Left ventricle myocardium inferior (tissue), 1 donor: ENCODE measurements at places on chromosomes 2 and 18. TPM values are rescaled to one million over a fixed set of nuclear protein-coding genes. Genes with fewer than 3 reads are reported as not detected.

- no peak for DNase-seq
These were observed 7.0 kb upstream of the INPP1 start for GRCh38 chr2:190336420-190336819.

DNA sequence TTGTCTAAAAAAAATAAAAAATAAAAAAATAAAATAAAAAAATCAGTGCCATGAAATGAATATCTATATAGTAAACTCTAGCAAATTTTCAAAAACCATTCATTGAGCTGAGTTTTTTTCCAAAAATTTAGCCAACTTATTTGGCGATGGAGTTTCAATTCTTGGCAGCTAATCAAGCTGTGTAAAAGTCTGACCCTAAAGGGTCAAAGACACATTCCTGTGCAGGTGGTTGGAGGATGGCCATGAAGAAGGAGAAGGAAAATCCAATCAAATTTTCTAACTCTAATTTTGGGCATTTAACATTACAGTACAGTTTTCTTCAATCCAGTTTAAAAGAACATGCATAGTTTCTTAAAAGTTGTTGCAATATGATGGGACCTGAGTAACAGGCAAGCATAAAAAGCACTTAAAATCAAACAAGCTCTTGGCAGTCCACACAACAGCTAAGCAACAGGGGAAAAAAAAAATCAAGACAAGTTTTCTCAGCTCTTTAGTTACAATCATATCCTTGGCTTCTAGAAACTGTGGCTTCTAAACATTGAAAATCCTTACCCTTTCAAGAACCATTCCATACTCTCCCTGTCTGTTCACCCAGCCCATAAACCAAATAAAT lies 54.5 kb downstream of the ACVR1 start:
- no peak for DNase-seq

- no peak for DNase-seq
These were observed 228.6 kb upstream of the STK17B start for GRCh38 chr2:196399722-196400691.

Gene UGT1A10
- not detected for total RNA-seq

GRCh38 chr18:79971986-79972385 lies 7.5 kb downstream of the HSBP1L1 start:
- no peak for DNase-seq

Gene PLGLB1
- total RNA-seq: 2.4 TPM

DNA sequence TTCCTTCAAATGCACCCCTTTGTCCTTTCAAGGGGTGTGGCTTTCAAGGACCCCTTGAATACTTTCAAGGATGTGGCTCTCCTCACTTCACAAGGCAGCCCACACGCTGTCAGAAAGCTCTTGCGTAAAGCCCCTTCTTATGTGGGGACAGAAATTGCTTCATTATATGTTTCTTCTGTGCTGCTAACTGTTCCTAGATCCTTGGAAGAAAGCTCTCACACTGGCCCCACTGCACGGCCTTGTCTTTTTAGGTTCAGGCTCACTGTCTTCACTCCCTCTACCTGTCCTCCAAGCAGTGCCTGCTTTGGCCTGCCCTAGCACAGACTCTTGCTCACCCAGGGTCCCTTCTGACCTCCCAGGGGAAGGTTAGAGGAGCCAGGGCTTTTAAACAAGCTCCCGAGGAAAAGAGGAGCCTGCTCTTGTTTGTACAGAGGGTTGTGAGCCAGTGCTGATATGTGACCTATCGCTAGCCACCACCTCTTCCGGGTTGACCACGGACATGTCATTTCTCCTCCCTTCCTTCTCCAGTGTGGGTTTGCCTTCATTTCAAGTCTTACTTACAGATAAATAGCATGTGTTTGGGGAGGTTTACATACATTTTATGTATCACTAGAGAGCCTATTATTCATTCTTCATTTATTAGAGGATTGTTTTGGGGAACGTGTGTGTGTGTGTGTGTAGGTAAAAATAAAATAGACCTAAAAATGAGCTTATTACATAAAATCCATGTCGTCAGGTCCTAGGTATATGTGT lies 94.7 kb downstream of the RTN4 start:
- DNase-seq: no peak
